ENCODE measurements at places on chromosomes 6 and 20. TPM values are rescaled to one million over a fixed set of nuclear protein-coding genes. Genes with fewer than 3 reads are reported as not detected.

DNA sequence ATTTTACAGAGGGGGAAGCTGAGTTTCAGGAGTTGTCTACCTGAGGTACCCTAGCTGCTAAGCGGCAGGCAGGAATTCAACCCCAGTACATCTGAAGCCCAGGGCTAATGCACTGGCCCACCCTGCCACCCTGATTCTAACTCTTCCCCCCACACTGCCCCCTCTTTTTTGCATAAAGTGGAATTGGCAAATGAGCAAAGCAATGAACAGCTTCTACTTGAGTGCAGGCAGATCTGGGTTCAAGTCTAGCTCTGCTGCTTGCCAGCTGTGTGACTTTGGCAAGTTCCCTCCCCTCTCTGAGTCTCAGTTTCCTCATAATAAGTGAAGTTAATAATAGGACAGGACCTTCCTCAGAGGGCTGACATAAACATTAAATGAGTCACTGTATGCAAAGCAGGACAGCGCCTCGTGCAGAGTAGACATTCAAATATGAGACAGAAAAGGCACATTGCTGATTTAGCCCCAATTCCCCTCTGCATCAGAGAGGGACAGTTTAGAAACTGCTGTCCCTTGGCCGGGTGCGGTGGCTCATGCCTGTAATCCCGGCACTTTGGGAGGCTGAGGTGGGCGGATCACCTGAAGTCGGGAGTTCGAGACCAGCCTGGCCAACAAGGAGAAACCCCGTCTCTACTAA, 4.7 kb downstream of the ADA start:
- peaks cover 37% of the 10 kb centered on the region for H3K4me1 ChIP-seq
- H3K27me3 ChIP-seq, result no peaks in the 10 kb centered on the region
- no peaks in the 10 kb centered on the region for H3K36me3 ChIP-seq
- DNase-seq, result no peak
- no peak overlapping the region for H3K27ac ChIP-seq
- no peak overlapping the region for H3K4me3 ChIP-seq

GRCh38 chr6:55902796-55903195, 27.4 kb upstream of the BMP5 start:
- no peak for DNase-seq
- no peaks in the 10 kb centered on the region for H3K4me1 ChIP-seq
- no peaks in the 10 kb centered on the region for H3K27me3 ChIP-seq
- no peak overlapping the region for H3K27ac ChIP-seq

The C6orf118 gene
- total RNA-seq, result not detected

The PRDM1 gene
- total RNA-seq, result 7.6 TPM

DNA sequence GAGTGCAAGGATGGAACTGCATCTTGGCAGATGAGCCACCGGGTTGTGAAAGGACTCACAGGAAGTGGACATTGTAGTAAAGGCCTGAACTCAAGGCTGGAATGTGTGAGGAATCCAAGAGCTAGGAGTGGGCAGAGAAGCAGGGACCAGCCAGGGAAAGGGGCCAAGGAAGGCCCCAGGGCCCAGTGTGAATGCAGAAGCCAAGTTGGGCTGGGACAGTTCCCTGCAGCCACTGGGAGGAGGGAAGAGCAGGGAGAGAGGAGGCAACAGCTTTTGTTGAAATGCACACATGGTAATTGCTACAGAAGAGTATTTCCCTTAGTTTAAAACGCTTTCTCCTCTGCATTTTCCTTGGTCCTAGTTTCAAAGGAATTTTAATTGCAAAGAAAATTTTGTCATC, 34.6 kb downstream of the CDH22 start:
- no peaks in the 10 kb centered on the region for H3K27me3 ChIP-seq
- H3K36me3 ChIP-seq, result no peaks in the 10 kb centered on the region
- H3K4me3 ChIP-seq, result no peak overlapping the region
- no peaks in the 10 kb centered on the region for H3K4me1 ChIP-seq
- DNase-seq, result no peak

All from thyroid gland (tissue), 4 donors.